ENCODE measurements at places on chromosomes 2 and 18. TPM values are rescaled to one million over a fixed set of nuclear protein-coding genes. Genes with fewer than 3 reads are reported as not detected.

Gene DYSF
- total RNA-seq = 5.9 TPM

Gene FOXI3
- 0.23 TPM for total RNA-seq

Gene MLPH
- total RNA-seq = 53.1 TPM

Gene UPP2
- total RNA-seq = not detected

Gene SERPINB4
- not detected for total RNA-seq

Gene GALNT14
- 32.3 TPM for total RNA-seq

Gene TANK
- total RNA-seq = 39.7 TPM

Gene CRYGD
- total RNA-seq = not detected

Gene EMX1
- 0.29 TPM for total RNA-seq

Gene NYAP2
- total RNA-seq = not detected

Gene ANKRD30B
- total RNA-seq = not detected

Gene CDH19
- not detected for total RNA-seq

Gene STPG4
- not detected for total RNA-seq

Gene LRP1B
- not detected for total RNA-seq

Gene NT5C1B
- 0.21 TPM for total RNA-seq

Gene CPO
- total RNA-seq = not detected

Measured in Daoy (cell line).